ENCODE measurements at places on chromosomes 4 and X.

DNA sequence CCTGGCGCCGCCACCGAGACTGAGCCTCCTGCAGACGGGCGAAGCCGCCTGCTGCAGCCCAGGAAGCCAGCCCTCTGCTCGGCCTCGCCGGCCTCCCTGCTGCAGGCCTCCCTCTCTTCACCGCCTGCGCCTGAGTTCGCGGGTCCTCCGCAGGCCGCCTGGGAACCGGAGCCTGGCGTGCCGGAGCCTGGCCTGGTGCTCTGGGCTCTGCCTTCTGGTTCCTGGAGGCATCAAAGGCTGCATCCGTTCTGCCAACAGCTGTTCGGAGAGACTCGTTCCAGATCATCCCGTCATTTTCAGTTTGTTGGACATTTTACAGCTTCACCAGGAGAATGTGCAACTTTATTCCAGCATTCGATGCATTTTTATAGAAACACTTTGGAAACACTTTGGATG, 178.0 kb downstream of the DCLK2 start:
- DNase-seq: no peak

DNA sequence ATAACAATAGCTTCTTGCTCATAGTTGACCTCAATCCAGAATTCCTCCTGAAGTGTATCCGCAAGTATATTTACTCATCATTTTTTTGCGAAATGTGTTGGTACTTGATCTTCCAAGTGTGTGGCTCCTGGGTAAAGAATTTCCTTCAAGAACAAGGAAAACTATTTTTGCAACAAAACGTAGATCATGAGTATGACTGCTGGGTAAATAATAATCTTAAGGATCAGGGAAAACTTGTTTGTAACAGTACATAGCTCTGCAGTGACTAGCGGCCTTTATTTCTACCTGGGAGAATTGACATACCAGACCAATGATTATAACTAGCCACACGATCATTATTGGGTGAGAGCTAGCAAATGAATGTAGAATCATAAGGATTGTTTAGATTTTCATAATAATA, 1311.7 kb downstream of the ARAP2 start:
- DNase-seq: no peak

- no peak for DNase-seq
Observed at GRCh38 chr4:183409483-183409882, 35.0 kb upstream of the CDKN2AIP start.

- no peak for DNase-seq
Observed at GRCh38 chr4:36088542-36088941, 155.8 kb downstream of the ARAP2 start.

- peak; percentile 87 for DNase-seq
Observed at GRCh38 chrX:7927259-7928167, at the start of gene PNPLA4. Gene PNPLA4 (minus strand): TSS chrX:7927413. CDS start chrX:7926119, 1,294 bp downstream.

DNA sequence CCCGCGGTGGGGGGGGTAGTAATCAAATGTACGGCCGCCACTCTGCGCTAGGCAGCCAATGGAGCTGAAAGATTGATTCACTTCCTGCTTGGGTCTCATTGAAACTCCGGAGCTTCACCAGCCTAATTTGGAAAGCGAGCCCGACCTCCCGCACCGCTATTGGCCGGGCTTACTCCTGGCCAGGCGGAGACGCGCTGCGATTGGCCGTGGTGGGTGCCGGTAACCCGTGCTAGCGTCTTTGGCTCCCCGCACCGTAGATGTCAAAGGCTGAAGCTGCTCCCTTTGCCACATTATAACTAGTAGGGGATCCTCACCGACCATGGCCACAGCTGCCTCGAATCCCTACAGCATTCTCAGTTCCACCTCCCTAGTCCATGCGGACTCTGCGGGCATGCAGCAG, at the start of gene POU3F4:
Gene POU3F4, plus strand, starts transcription at position 285 of the 400 bp plus-strand sequence. Its CDS starts 35 bp downstream, at position 320.
- DNase-seq: no peak

GRCh38 chr4:8365951-8366350, 74.6 kb downstream of the ACOX3 start:
- DNase-seq: no peak

DNA sequence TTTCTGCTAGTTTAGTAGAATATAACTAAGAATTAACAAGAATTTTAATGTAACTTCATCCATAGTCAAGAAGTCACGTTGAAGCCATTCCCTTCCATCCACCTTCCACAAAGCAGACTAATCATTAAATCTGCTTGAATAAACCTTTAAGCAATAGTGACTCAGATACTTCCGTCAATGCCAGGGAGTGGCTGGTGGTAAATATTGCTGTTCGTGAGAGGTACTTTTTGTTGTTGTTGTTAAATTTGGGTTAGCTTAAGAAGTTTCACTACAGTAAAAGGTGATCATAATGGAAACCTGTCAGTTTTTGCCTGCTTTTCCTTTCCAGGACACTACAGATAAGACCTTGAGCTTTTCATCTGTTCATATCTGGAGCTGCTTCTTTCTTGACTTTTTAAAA, 316.3 kb downstream of the TMA16 start:
- DNase-seq: no peak

- peak; percentile 83 for DNase-seq
Observed at GRCh38 chrX:49172280-49172780, 632 bp downstream of the PLP2 start.

- DNase-seq: no peak
Observed at GRCh38 chr4:4823621-4824162, 35.8 kb upstream of the MSX1 start.

DNA sequence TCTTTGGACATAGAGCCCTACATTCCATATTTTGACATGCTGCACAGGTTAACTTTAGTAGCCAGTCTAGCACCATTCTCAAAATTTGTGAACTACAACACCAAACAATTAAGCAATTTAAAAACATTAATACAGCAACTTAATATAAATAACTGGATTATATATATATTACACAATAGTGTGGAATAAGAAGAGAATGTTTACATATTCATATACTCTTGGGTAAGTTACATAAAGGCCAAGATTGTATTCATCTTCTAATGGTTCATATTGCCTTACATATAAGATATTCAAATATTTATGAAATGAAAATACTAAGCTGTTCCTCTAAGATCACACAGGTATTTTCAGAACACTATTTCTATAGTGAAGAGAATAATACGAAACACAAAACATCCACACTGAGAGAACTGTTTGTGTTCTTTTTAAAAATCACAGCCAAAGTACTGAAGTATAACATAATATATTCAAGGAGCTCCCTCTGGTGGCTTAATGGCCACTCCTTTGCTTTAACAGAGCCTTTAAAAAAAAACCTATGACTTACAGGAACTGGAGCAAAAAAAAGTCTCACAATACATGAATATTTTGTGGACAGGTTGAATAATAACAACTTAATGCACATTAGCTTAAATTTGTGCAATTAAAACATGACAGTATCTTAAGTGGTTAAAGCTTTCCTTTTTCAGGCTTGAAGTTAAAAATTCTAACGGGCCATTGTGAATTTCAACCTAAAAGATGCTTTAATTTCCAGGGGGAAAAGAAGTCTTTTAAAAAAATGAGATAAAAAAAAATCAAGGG, 46.2 kb downstream of the NEK1 start:
- DNase-seq: no peak

DNA sequence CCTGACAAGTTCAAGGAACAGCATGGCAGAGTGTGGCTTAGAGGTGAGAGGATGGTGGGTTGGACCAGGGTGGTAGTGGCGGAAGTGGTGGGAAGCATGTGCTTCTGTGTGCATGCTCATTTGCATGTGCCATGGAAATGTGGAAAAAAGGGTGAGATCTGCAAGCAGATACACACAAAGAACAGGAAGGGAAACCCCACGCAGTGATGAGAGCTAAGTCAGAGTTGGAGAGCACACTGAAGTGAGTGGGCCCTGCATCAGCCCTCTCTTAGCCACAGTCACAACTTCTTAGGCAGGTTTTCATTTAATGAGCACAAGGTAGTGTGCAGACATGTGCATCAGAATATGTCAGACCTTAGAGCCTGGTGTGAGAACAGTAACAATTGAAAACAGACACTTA, 483.8 kb downstream of the AFF2 start:
- peak; percentile 9 for DNase-seq

- no peak for DNase-seq
Observed at GRCh38 chr4:3699678-3700077, 66.5 kb upstream of the ADRA2C start.

DNA sequence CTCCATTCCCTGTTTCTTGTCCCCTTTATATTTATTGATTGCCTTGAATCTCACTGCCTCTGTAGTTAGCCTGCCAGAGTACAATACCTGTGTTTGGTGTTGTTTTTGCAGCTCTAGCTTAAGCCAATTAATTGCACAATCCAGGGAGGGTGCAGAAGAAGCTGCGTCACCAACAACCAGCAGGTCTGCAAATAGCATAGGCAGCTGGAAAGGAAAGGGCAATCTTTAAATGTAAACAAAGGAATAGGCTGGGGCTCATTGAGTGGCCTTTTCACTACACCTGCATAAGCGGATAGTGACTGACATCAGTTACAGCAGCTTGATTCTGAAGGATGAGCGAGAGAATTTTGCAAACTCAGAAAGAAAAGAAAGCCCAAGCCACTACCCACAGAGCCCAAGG, 106.8 kb upstream of the RAI2 start:
- no peak for DNase-seq

GRCh38 chr4:147825451-147826287, 93.8 kb downstream of the ARHGAP10 start:
- no peak for DNase-seq

DNA sequence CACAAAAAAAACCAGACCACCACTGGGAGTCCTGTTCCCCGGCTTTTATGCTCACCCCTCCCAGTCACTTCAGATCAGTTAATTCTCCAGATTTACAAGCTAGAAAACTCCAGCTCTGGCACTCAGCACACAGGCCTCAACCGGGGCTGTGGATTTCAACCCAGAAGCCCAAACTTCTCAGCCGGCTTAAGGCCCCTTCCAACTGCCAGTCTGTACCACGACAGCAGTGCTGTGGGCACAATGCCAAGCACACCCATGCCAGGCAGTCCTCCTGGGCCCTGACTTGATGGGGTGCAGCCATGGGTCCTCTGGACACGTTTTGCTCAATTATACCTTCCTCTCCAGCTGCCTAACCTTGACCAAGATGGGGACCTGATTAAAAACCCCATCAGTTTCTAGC, 12.2 kb downstream of the SOD3 start:
- no peak for DNase-seq

DNA sequence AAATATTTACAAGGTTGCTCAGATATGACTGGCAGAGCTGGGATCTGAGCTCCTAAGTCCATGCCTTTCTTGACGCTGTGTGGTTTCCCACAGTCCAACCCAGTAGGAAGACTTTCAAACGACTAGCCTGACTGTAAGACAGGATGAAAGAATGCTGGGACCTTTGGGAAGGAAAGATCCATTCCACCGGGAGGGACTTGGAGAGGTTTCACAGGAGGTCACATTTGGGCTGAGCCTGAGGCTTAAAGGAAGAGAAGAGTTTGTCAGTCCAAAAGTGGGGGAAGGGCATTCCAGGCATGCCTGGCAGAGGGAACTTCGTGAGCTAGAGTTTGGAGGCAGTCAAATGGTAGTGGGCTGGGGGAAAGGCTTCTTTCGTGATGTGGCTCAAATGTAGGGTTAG, 1.5 kb downstream of the STARD8 start:
- DNase-seq: no peak

GRCh38 chr4:156515295-156515694, 456.3 kb downstream of the PDGFC start:
- no peak for DNase-seq

GRCh38 chrX:48467281-48467761, 2.7 kb downstream of the SLC38A5 start:
- DNase-seq: no peak

GRCh38 chr4:160353548-160353947, 1250.7 kb downstream of the RAPGEF2 start:
- no peak for DNase-seq

- DNase-seq: no peak
Observed at GRCh38 chr4:158945529-158946108, 157.3 kb upstream of the RAPGEF2 start.

- DNase-seq: no peak
Observed at GRCh38 chr4:77044461-77045150, 31.2 kb downstream of the CCNI start.

DNA sequence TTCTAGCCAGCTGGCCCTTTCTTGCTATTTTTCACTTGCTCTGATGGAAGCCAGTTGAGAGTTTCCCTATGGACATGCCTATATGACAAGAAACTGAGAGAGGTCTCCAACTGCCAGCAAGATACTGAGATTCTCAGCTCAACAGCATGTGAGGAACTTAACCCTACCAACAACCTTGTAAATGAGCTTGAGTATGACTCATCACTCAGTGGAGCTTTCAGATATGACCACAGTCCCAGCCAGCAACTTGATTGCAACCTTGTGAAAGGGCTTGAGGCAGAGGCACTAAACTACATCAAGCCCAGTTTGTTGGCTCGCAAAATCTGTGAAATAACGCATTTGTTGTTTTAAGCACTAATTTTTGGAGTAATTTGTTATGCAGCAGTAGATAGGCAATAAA, 175.8 kb downstream of the COMMD8 start:
- no peak for DNase-seq

GRCh38 chr4:164683040-164683439, 70.9 kb upstream of the SMIM31 start:
- DNase-seq: no peak

GRCh38 chr4:90958256-90958895, 831.2 kb downstream of the CCSER1 start:
- DNase-seq: no peak

DNA sequence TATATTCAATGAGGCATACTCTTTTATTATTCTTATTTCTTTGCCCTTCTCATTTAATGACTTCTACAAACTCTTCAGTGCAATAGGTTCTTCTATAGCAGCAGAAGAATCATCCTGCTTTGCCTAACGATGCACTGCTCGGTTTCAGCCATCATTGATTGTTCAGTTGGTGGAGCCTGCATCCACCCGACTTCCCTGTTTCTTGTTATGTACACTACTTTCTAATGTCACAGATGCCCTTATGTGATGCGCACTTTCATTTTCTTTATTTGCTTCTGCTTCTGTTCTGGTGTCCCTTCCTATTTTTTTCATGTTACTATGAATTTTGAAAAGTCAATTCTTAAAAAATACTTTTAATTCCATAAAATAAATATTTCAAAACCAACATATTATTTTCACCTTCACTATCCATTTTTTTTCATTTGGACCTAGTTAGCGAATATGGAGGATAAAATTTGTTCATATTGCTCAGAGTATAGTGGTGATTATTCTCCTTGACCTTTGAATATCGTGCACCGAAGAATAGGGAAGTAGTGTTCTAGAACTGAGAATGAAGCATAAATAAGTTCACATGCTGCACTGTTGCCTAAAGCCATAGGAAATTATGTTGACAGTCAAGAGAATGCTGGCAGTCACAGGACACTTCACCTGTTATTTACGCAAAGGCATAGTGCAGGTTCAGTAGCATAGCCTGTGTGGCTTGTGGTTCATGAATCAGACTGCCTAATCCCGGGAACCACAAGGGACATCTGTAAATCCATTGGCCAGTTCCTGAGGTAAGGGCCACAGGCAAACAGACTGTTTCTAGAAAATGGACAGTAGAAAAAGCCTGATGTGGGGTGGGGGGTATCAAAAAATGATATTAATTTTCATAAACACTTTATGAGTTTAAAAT, 21.3 kb upstream of the SFRP2 start:
- no peak for DNase-seq

GRCh38 chr4:149076401-149076800, 634.2 kb upstream of the NR3C2 start:
- no peak for DNase-seq
